Uterine smooth muscle cell (primary cell): ENCODE measurements at places on chromosomes 11 and 22. TPM values are rescaled to one million over a fixed set of nuclear protein-coding genes. Genes with fewer than 3 reads are reported as not detected.

Gene UBQLNL
- not detected in 2 replicates for total RNA-seq

Gene RIMBP3C
- total RNA-seq = 0.11 and 0.25 TPM in 2 replicates

Gene CRYBB1
- not detected in 2 replicates for total RNA-seq

Gene JAML
- total RNA-seq = under 0.01 and 0.22 TPM in 2 replicates

Gene CATSPERZ
- not detected in 2 replicates for total RNA-seq

Gene MMP8
- total RNA-seq = 0.11 TPM in 1 of 2 replicates, not detected in the other

Gene NXPE1
- not detected in 2 replicates for total RNA-seq

Gene CCDC73
- total RNA-seq = under 0.01 TPM in 1 of 2 replicates, not detected in the other

Gene SEPTIN5
- total RNA-seq = 14.8 and 39.5 TPM in 2 replicates

Gene LAYN
- total RNA-seq = 34.1 and 45.0 TPM in 2 replicates

Gene PATE2
- 0.12 and 0.22 TPM in 2 replicates for total RNA-seq

Gene MIOX
- total RNA-seq = not detected in 2 replicates

Gene IL18
- 2.0 and 2.3 TPM in 2 replicates for total RNA-seq

Gene AIFM3
- total RNA-seq = 0.33 and 0.50 TPM in 2 replicates

Gene MB
- not detected in 2 replicates for total RNA-seq

Gene TRPC6
- total RNA-seq = 1.00 and 1.3 TPM in 2 replicates

Gene ISX
- not detected in 2 replicates for total RNA-seq

Gene KRTAP5-8
- not detected in 2 replicates for total RNA-seq

Gene MS4A4E
- total RNA-seq = not detected in 2 replicates

Gene ESAM
- 0.62 and 0.89 TPM in 2 replicates for total RNA-seq

Gene TENM4
- 39.2 and 51.9 TPM in 2 replicates for total RNA-seq

Gene PRR33
- total RNA-seq = not detected in 2 replicates

Gene ZNF70
- 3.0 and 4.7 TPM in 2 replicates for total RNA-seq

Gene PCF11
- total RNA-seq = 40.0 and 45.4 TPM in 2 replicates

Gene ADSL
- 117 and 179 TPM in 2 replicates for total RNA-seq

Gene SCUBE2
- 3.1 and 3.4 TPM in 2 replicates for total RNA-seq

Gene PANX2
- 0.37 and 0.66 TPM in 2 replicates for total RNA-seq

Gene CEP126
- total RNA-seq = 1.00 and 1.6 TPM in 2 replicates

Gene UCP3
- total RNA-seq = 0.11 and 0.37 TPM in 2 replicates

Gene C11orf21
- not detected in 2 replicates for total RNA-seq

Gene ANKK1
- total RNA-seq = under 0.01 and 0.11 TPM in 2 replicates

Gene CYP2R1
- 9.3 and 11.1 TPM in 2 replicates for total RNA-seq

Gene C1QTNF6
- total RNA-seq = 2.7 and 4.0 TPM in 2 replicates

Gene GUCY1A2
- total RNA-seq = 0.66 and 1.7 TPM in 2 replicates

Gene SLC29A2
- total RNA-seq = 0.11 and 0.37 TPM in 2 replicates

Gene FGF4
- total RNA-seq = not detected in 2 replicates

Gene APLNR
- total RNA-seq = not detected in 2 replicates
